ENCODE measurements at places on chromosomes 4 and X. TPM values are rescaled to one million over a fixed set of nuclear protein-coding genes. Genes with fewer than 3 reads are reported as not detected.
A peak's percentile ranks its signal among the peaks of the same experiment; 100 is the strongest.

GLOD5 gene
- not detected for total RNA-seq

MED28 gene
- 16.8 TPM for total RNA-seq

FBXL5 gene
- total RNA-seq: 199 TPM

P2RY4 gene
- not detected for total RNA-seq

SPOCK3 gene
- not detected for total RNA-seq

F8A1 gene
- total RNA-seq: not detected

CLGN gene
- total RNA-seq: 0.11 TPM

LANCL3 gene
- total RNA-seq: 1.0 TPM

SPANXN3 gene
- not detected for total RNA-seq

CENPVL3 gene
- total RNA-seq: not detected

ATP8A1 gene
- 274 TPM for total RNA-seq

NPY1R gene
- 6.4 TPM for total RNA-seq

ARMCX4 gene
- 12.9 TPM for total RNA-seq

KLB gene
- total RNA-seq: not detected

NUDT11 gene
- total RNA-seq: 0.29 TPM

GRCh38 chr4:30769093-30769492 is 48.9 kb downstream of the PCDH7 start:
- peak; percentile 55 for DNase-seq
- no peaks in the 10 kb centered on the region for H3K36me3 ChIP-seq
- H3K4me3 ChIP-seq: no peak overlapping the region
- H3K27me3 ChIP-seq: no peaks in the 10 kb centered on the region
- H3K4me1 ChIP-seq: peaks cover 7% of the 10 kb centered on the region

- H3K27me3 ChIP-seq: no peaks in the 10 kb centered on the region
- H3K27ac ChIP-seq: no peak overlapping the region
- H3K4me3 ChIP-seq: no peak overlapping the region
- H3K36me3 ChIP-seq: no peaks in the 10 kb centered on the region
- no peaks in the 10 kb centered on the region for H3K4me1 ChIP-seq
Observed at GRCh38 chrX:33336783-33337182, 125.4 kb upstream of the DMD start.

DNA sequence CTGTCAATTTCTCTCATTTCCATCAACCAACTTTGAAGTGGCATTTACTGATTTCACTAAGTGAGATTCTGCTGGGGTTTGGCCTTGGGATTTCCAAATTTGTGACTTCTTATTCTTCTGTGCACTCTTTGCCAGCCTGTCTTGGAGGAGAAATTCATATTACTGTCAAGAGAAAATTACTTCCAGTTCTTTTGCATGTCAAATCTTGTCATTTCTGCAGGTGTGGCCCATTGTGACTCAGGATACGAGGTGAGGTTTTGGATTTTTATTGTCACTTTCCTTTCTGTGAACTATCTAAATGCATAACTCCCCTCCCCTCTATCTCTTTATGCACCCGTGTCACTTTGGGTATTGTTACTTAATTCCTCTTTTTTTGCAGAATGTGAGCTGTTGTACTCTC is 102.6 kb upstream of the GUCY1A1 start:
- no peak for DNase-seq
- H3K27me3 ChIP-seq: no peaks in the 10 kb centered on the region
- no peaks in the 10 kb centered on the region for H3K4me1 ChIP-seq
- H3K27ac ChIP-seq: no peak overlapping the region

DNA sequence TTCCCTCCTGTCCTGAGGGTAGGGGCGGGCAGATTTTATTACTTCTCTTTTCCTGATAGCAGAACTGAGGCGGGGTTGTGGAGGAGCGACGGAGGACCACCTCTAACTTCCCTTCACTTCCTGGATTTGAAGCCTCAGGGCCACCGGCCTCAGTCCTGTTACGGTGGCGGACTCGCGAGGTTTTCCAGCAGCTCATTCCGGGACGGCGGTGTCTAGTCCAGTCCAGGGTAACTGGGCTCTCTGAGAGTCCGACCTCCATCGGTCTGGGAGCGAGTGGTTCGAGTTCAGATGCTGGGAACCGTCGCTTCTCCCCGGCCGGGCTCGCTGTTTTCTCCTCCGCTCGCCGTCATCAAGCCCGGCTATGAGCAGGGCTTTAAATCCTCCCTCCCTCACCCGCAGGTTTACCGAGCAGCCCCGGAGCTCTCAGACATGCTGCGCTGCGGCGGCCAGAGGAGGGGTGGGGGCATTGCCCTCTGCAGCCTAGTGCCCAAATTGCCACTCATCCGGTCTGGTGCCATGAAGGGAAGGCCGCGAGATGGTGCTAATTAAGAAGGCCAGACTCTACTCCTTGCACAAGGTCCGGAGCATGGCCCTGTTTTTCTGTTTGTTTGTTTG is 23.3 kb downstream of the HAND2 start:
- H3K27me3 ChIP-seq: peaks cover 57% of the 10 kb centered on the region
- no peaks in the 10 kb centered on the region for H3K36me3 ChIP-seq
- H3K4me3 ChIP-seq: no peak overlapping the region
- no peak for DNase-seq

- no peaks in the 10 kb centered on the region for H3K36me3 ChIP-seq
- no peaks in the 10 kb centered on the region for H3K4me1 ChIP-seq
- H3K27me3 ChIP-seq: no peaks in the 10 kb centered on the region
- DNase-seq: no peak
- H3K27ac ChIP-seq: no peak overlapping the region
Observed at GRCh38 chr4:103895876-103896465, 176.2 kb upstream of the TACR3 start.

DNA sequence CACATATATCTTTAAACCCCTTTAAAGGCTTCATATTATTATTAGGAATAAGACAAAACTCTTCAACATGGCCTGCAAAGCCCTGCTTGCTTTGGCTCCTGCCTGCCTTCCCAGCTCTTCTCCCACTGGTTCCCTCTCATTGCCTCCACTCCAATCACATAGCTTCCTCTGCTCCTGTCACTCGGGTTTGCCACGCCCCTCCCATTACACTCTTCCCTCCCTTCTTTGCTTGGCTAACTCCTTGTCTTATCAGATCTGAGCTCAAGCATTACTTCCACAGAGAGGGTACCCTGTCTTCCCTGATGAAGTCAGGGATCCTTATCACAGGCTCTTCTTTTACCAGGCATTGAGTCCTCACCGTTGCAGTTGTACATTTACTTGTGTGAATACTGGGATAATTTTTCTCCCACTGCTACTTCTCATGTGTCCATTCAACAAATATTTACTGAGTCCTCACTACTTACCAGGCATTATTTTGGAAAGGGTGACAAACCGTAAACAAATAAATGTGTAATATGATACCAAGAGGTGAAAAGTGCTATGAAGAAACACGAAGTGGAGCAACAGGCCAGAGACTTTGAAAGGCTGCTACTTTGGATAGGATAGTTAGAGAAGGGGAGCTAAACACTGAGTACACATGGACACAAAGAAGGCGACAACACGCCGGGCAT is 3.2 kb upstream of the VGLL1 start:
- no peak overlapping the region for H3K27ac ChIP-seq
- no peak overlapping the region for H3K4me3 ChIP-seq
- H3K36me3 ChIP-seq: no peaks in the 10 kb centered on the region
- peaks cover 5% of the 10 kb centered on the region for H3K4me1 ChIP-seq
- no peaks in the 10 kb centered on the region for H3K27me3 ChIP-seq

DNA sequence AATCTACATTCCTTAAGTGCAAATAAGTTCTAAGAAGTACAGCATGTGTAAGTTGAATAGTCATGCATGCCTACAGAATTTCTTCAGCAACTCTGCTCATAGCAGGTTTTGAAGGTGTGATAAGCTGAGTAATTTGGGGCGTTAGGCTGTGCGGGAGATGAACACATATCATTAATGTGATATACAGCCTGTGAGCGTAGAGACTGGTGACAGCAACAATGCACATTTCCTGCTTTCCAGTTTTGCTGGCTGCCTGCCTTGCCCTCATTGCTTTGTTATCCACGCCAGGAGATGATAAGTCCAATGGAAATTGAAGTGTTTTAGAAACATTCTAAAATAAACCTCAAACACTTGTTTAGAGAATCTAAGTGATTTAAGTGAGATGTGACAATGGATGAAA is 1709.4 kb downstream of the ARAP2 start:
- H3K36me3 ChIP-seq: no peaks in the 10 kb centered on the region
- no peaks in the 10 kb centered on the region for H3K4me1 ChIP-seq
- no peak overlapping the region for H3K27ac ChIP-seq
- no peak overlapping the region for H3K4me3 ChIP-seq
- no peak for DNase-seq

GRCh38 chr4:177681902-177682301 is 239.7 kb upstream of the AGA start:
- H3K36me3 ChIP-seq: no peaks in the 10 kb centered on the region
- H3K27me3 ChIP-seq: no peaks in the 10 kb centered on the region
- no peak for DNase-seq
- H3K27ac ChIP-seq: no peak overlapping the region
- no peaks in the 10 kb centered on the region for H3K4me1 ChIP-seq

DNA sequence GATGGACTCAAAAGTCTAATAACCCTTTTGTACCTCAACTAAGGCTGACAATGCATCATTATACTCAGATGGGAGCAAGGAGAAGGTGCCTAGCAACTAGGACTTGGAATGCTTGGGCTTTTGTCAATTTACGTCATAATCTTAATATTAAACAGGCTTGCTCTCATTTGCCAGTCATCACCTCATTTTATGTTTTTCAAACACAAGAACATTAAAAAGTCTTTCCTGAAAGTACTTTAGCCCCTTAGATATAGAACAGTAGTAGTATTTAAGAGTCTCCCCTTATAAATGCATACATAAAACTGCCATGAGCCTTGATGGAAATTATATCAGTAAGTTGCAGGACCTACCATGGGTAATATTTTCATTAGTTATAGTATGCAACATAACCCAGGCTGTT is 150.7 kb upstream of the INTU start:
- H3K27me3 ChIP-seq: no peaks in the 10 kb centered on the region
- no peaks in the 10 kb centered on the region for H3K36me3 ChIP-seq
- H3K4me3 ChIP-seq: no peak overlapping the region
- DNase-seq: no peak

DNA sequence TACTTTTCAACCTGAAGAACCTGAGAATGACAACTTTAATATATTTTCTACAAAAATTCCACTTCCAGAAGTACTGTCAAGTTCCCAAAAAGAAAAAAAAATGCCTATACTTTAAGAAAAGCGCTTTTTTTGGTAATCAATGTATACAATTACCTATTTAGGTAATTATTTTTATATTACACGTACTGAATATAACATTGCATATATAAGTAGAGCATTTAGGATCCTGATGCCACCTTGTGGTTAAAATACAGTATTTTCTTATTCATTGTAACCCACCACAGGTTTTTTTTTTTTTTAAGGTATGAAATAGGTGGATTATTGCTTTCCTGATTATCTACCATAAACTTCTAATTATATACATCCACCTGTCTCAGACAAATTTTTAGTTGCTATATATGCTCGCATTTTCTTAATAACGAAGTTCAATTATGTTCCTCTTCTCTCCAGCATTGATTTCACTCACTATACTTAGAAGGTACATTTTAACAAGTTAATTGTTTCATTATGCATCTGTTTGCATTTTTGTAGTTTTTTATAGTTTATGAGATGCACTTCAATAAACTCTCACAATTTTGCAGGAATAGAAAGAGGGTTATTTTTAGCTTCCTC is 5.2 kb downstream of the MAP9 start:
- no peaks in the 10 kb centered on the region for H3K27me3 ChIP-seq
- H3K36me3 ChIP-seq: peaks cover 4% of the 10 kb centered on the region
- no peak overlapping the region for H3K4me3 ChIP-seq

GRCh38 chr4:107546638-107547037 is 173.4 kb downstream of the PAPSS1 start:
- peak; percentile 13 for DNase-seq
- no peaks in the 10 kb centered on the region for H3K27me3 ChIP-seq
- H3K4me1 ChIP-seq: no peaks in the 10 kb centered on the region

- H3K27me3 ChIP-seq: no peaks in the 10 kb centered on the region
- H3K4me3 ChIP-seq: no peak overlapping the region
- H3K27ac ChIP-seq: no peak overlapping the region
- no peaks in the 10 kb centered on the region for H3K4me1 ChIP-seq
- no peak for DNase-seq
Observed at GRCh38 chr4:128917781-128918180, 108.3 kb downstream of the JADE1 start.

GRCh38 chr4:139666735-139667281 is 1.2 kb downstream of the MGST2 start:
- no peaks in the 10 kb centered on the region for H3K27me3 ChIP-seq
- DNase-seq: peak; percentile 56
- peaks cover 15% of the 10 kb centered on the region for H3K4me1 ChIP-seq
- no peaks in the 10 kb centered on the region for H3K36me3 ChIP-seq

DNA sequence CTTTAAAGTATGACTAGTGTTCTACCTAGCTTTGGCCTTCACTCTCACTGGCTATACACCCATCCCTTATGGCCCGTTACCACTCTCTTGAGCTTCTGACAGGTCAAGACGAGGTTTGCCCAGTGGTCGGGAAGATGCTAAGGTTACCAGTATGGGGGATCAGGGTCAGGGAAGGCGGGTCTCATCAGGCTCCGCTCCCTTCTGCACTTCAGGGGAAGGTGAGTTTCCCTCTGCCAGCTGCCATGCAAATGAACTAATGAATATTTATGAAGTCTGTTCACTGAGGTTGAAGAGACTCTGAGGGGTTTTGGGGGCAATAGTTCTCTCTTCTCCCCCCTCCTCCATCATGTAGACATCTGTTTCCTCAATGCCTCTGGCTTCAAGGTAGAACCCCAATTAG is 6.6 kb downstream of the EFNB1 start:
- H3K27me3 ChIP-seq: no peaks in the 10 kb centered on the region
- H3K27ac ChIP-seq: no peak overlapping the region
- no peak overlapping the region for H3K4me3 ChIP-seq
- no peak for DNase-seq

GRCh38 chrX:9341291-9342201 is 123.3 kb upstream of the TBL1X start:
- peak; percentile 44 for DNase-seq
- no peaks in the 10 kb centered on the region for H3K27me3 ChIP-seq
- no peaks in the 10 kb centered on the region for H3K36me3 ChIP-seq
- peaks cover 5% of the 10 kb centered on the region for H3K4me1 ChIP-seq
- peak overlapping the region; percentile 56 for H3K27ac ChIP-seq

GRCh38 chr4:1462768-1463075 is 56.5 kb upstream of the NKX1-1 start:
- no peaks in the 10 kb centered on the region for H3K36me3 ChIP-seq
- no peak overlapping the region for H3K4me3 ChIP-seq
- H3K27ac ChIP-seq: no peak overlapping the region
